Stomach (tissue), 19 donors: ENCODE measurements at places on chromosomes 4 and X. TPM values are rescaled to one million over a fixed set of nuclear protein-coding genes. Genes with fewer than 3 reads are reported as not detected.

DNA sequence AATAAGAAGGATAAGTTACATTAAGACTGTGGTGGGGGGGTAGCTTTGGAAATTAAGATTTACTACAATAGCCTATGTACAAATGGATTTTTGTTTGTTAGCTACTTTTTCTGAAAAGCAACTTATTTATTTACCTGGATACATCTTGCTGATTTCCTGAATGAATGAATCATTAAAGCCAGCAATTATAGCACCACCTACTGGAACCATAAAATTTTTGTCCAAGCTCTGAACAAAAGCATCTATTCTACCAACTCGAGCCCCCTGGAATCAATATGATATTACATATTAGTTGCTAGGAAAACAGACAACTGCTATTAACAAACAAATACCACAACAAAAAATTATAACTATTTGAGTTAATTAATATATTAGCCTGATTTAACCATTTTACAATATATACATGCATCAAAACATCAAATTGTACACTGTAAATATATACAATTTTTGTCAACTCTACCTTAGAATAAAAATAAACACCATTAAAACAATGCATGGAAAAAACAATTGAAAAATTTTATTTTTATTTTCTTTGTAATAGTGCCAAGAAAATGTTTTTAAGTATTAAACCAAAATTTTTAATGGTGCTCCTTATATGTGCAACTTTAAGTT, 15.3 kb downstream of the SEPSECS start:
- DNase-seq, result no peak

GRCh38 chr4:91114386-91114785, 987.2 kb downstream of the CCSER1 start:
- DNase-seq, result no peak

- no peak for DNase-seq
These were observed 85.8 kb upstream of the PUDP start for GRCh38 chrX:7233580-7234406.

DNA sequence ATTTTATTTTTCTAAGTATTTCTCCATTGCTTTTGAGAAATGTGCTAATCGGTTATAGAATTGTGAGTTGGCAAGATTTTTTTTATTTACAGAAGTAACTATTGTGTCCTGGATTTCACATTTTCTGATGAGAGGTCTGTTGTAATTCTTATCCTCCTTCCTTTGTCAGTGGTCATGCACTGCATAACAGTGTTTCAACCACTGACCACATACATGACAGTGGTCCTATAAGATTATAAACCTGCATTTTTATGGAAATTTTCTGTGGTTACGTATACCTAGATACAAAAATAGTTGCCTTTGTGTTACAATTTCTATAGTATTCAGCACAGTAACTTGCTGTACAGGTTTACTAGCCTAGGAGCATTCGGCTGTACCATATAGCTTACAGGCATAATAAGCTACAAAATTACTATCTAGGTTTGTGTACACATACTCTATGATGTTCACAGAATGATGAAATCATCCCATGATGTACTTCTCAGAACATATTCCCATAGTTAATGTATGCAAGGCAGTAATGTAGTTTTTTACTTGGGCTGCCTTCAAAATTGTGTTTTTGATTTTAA, 47.8 kb downstream of the APELA start:
- DNase-seq, result no peak

DNA sequence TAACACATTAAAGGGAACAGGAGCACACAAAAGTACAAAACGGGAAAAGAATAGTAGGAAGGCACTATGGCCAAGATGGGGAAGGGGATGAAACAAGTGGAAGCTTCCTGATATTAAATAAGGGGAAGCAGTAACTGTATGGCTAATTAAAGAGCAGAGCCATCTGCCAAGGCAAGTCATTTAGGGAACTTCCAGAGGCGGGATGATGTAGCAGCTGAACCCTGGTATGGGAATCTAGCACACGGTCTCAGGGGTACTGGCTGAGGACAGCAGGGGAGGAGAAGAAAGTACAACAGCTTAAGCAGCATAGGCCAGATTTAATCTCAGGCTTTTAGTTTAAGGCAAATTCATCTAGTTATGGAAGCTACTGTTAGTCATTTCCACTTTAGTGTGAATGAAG, 59.1 kb downstream of the IGFBP7 start:
- DNase-seq, result no peak

DNA sequence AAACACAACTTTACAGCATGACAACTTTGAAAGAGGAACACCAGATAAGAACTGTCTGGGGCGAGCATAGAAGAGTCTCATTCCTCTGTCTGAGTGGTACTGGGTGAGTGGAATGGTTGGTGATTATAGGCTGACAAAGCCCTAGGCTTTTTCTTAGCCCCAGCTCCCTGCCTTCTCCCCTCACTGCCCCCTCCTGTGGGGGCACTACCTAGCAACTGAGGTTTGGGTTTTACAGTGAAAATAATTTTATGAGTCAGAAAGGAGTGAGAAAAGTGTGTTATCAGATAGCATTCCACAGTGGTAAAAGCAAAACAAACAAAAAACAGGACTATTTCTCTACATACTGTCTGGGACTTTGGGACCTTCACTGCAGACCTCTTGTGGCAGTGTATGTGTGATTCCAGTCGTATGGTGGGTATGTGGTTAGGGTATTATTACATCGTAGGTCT, 10.5 kb upstream of the TMEM165 start:
- no peak for DNase-seq

- DNase-seq, result no peak
These were observed 49.8 kb downstream of the SH3KBP1 start for GRCh38 chrX:19837648-19838047.

DNA sequence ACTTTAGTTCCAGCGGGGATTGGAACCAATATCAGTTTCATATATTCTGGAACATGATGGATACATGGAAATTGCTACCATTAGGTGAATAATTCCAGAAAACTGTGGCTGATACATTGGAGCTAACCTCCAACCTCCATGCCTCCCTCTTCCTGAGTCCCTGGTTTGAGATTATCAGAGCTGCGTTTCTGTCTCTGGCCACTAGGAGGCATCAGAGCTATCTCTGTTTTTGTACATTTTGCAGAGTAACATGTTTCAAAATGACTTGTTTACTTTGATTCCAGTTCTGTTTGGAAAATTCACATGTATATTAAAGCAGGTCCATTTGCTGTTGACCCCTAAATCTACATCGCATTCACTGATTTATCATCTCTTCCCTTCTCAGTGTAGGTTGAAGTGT, 2.4 kb upstream of the RAB40AL start:
- peak; percentile 36 for DNase-seq

DNA sequence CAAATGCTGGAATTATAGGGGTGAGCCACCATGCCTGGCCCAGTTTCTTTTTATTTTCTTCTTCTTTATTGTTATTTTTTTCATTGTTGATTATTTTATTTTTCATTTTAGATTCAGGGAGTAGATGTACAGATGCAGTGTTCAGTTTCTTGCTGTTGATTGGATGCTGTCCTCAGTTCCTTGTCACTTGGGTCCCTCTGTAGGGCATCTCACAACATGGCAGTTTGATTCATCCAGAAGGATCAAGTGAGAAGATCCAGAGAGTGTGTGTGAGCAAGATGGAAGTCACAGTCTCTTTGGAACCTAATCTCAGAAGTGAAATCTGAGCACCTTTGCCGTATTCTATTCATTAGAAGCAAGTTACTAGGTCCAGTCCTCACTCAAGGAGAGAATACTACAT, 20.9 kb downstream of the HMGB3 start:
- DNase-seq, result no peak

Gene DCAF8L2
- total RNA-seq, result not detected

- no peak for DNase-seq
These were observed 729 bp downstream of the CXCL11 start for GRCh38 chr4:76035141-76035540.

- peak; percentile 47 for DNase-seq
These were observed 61.0 kb downstream of the ENOPH1 start for GRCh38 chr4:82491251-82491960.

DNA sequence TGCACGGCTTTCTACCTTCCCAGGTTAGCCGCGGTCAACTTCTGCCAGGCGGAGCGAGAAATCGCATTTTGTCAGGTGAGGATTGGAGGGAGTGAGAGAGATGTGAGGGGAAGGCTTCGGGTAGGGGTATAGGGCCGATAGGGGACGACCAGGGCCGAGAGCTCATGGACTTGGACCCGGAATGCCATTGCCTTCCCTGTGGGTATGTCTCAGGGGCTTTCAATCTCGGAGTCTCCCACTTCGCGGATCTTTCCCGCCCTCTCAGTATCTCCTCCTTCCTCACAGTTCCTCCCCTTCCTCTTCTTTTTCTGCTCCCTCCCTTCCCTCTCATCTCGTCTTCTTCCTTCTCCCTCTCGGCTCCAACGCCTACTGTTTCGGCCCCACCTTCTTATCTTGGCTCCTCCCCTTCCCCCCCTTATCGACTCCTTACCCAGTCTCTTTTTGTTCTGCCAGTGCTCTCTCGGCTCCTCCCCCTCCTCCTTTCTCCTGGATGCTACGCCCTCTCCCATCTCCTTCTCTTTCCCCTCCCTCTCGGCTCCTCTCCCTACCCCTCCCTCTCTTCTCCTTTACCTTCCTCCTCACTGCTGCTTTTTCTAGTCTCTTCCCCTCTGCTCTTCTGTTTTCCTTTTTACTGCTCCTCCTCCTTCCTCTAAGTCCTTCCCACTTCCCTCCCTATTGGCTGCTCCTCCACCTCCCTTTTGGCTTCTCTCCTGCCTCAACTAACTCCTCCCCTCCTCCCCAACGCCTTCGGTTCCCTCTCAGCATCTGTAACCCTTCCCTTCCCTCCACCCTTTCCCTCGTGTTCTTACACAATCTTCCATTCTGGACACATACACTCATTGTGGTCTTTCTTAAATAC, 29.4 kb upstream of the RBMX start:
- DNase-seq, result peak; percentile 73

GRCh38 chr4:177356921-177357320, 47.2 kb downstream of the NEIL3 start:
- DNase-seq, result no peak

- peak; percentile 82 for DNase-seq
These were observed 283.3 kb downstream of the PTTG2 start for GRCh38 chr4:38243388-38244053.

Gene LUZP4
- not detected for total RNA-seq

GRCh38 chr4:158785718-158786117, 16.9 kb downstream of the FNIP2 start:
- DNase-seq, result no peak

GRCh38 chr4:186109245-186109644, 4.7 kb downstream of the FAM149A start:
- DNase-seq, result no peak
